ENCODE measurements at places on chromosomes 13 and 19. TPM values are rescaled to one million over a fixed set of nuclear protein-coding genes. Genes with fewer than 3 reads are reported as not detected.
A peak's percentile ranks its signal among the peaks of the same experiment; 100 is the strongest.

DNA sequence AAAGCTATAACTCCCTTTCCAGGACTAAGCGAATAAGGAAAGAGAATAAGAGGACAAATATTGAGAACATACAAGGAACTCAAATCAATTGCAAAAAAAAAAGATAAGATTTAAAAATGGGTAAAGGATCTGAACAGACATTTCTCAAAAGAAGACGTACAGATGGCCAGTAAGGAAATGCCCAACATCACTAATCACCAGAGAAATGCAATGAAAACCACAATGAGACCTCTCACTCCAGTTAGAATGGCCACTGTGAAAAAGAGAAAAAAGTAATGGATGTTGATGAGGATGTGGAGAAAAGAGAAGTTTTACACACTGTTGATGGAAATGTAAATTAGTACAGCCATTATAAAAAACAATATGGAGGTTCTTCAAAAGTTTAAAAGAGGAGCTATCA lies 63.8 kb downstream of the VWA8 start:
- DNase-seq: no peak

DNA sequence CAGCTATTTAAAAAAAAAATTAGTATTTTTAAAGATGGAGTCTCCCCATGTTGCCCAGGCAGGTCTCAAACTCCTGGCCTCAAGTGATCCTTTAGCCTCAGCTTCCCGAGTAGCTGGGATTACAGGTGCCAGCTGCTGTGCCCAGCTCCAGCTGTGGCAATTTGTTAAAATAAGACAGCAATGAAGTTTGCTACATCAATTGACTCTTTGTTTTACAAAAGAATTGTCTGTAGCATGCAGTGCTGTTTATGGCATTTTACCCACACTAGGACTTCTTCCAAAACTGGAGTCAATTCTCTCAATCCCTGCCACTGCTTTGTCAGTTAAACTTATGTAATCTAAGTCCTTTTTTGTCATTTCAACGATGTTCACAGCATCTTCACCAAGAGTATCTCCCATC lies 49.3 kb downstream of the NDFIP2 start:
- DNase-seq: no peak

- DNase-seq: no peak
Measured at GRCh38 chr13:113897161-113897560, 33.3 kb upstream of the GAS6 start.

DNA sequence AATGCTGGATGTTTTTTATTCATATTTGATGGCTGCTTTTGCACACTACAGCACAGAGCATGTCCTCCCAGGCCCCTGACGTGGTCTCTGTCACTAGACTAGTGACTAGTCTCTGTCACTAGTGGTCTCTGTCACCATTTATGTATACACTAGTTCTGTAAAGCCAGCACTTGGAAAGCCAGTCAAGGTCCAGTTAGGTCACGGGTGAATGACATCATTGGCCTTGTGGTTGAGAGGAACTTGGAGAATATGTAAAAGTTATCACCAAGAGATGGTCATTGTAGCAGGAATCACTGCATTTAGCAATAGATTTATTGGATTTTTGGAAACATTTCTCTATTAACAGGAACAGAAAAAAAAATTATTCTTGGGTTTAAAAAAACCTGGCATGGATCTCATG lies 72.9 kb downstream of the SHISA2 start:
- DNase-seq: no peak

GRCh38 chr13:33015791-33016323 lies 366 bp upstream of the KL start:
- peak; percentile 47 for DNase-seq

DNA sequence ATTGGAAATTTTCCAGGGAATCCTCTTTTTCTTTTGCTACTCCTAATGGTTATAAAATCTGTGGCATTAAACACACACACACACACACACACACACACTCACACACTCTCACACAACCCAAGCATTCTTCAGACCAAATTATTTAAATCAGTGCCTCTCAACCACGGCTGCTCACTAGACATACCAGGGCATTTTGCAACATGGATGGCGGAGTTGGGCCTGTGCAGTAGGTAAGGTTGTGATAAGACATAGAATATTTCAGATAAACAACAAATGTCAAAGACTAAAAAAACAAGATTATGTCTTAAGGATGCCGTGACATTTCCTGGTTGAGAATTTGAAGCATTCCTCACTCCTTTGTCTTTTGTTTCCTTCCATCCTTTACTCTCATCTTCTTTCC lies 443.1 kb downstream of the MYO16 start:
- DNase-seq: no peak

GRCh38 chr13:29117663-29118062 lies 297.5 kb downstream of the MTUS2 start:
- no peak for DNase-seq

DNA sequence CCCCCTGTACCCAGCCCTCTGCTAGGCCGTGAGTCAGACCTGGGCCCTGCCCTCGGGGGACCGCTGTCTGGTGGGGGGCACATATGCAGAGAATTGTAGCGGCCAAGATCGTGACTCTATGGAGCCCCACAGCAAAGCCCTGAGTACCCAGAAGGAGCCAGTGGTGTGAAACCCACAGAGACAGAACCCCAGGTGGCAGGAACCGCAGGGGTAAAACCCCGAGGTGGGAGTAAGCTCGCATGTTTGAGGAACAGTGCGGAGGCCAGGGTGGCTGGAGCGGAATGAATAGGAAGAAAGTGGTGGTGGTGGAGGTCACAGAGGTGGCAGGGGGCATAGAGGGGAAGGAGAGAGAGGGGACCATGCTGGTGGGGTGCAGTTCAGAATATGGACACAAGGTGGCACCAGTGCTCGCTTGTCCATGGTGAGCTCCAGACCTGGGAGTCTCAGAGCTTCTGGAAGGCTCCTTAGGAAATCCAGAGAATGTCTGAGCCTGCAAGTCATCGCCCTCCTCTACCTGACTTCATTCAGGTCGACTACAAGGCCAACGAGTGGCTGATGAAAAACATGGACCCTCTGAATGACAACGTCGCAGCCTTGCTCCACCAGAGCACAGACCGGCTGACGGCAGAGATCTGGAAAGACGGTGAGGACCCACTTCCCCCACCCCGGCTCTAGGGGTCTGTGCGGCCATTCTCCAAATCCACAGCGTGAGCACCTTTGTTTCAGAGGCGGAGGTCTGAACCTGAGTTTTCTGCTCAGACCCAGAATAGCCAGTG lies 48.9 kb downstream of the MYH14 start:
- peak; percentile 26 for DNase-seq

DNA sequence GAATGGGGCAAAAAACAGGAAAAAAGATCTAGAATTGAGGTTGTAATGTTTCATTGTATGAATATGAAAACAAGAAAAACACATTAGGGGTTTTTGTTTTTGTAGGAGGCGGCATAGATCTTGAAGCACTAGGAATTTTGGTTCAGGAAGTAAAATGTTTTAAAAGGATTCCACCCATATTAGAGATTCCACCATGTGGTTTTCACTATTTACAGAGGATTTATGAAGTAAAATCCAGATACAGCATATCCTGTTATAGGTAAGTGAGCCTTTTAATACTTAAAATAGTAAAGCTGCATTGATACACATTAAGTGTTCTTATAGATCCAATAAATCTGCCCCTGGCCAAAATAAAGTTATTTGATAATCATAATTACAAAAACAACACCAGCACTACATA lies 61.4 kb downstream of the MICU2 start:
- no peak for DNase-seq

GRCh38 chr13:75299246-75299645 lies 182.7 kb downstream of the TBC1D4 start:
- no peak for DNase-seq

- DNase-seq: no peak
Measured at GRCh38 chr13:74841651-74842050, 640.3 kb downstream of the TBC1D4 start.

SMAD9 gene
- total RNA-seq: 10.4 TPM

RXFP2 gene
- not detected for total RNA-seq

EDNRB gene
- total RNA-seq: 6.6 TPM

TJP3 gene
- 234 TPM for total RNA-seq

All from transverse colon (tissue), 4 donors.